ENCODE measurements at places on chromosomes 3 and 15. TPM values are rescaled to one million over a fixed set of nuclear protein-coding genes. Genes with fewer than 3 reads are reported as not detected.

DNA sequence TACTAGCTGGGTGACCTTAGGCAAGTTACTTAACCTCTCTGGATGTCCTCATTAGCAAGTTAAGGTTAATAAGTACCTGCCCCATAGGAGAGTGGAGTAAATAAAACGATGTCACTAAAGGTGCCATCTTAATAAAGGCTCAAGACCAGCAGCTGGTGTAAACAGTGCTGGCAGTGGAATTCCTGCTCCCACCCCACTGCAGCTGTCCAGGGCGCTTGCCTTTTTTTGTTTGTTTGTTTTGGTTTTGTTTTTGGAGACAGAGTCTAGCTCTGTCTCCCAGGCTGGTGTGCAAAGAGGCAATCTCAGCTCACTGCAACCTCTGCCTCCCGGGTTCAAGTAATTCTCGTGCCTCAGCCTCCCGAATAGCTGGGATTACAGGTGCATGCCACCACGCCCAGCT is 28.9 kb downstream of the IDH3A start:
- DNase-seq, result no peak

GRCh38 chr3:9008550-9009255 is 45.4 kb upstream of the RAD18 start:
- no peak for DNase-seq

- no peak for DNase-seq
These were observed 26.6 kb downstream of the RNU5B-1 start for GRCh38 chr15:65330934-65331645.

DNAJB8 gene
- total RNA-seq, result not detected

UBA7 gene
- total RNA-seq, result 6.0 TPM
